ENCODE measurements at places on chromosomes 11 and 22. TPM values are rescaled to one million over a fixed set of nuclear protein-coding genes. Genes with fewer than 3 reads are reported as not detected.

The TSPAN4 gene
- total RNA-seq, result 35.8 TPM

The DCPS gene
- 6.3 TPM for total RNA-seq

The ELFN2 gene
- total RNA-seq, result 0.30 TPM

The RASL10A gene
- 0.39 TPM for total RNA-seq

The RIBC2 gene
- total RNA-seq, result 2.1 TPM

The CBL gene
- total RNA-seq, result 10.9 TPM

DNA sequence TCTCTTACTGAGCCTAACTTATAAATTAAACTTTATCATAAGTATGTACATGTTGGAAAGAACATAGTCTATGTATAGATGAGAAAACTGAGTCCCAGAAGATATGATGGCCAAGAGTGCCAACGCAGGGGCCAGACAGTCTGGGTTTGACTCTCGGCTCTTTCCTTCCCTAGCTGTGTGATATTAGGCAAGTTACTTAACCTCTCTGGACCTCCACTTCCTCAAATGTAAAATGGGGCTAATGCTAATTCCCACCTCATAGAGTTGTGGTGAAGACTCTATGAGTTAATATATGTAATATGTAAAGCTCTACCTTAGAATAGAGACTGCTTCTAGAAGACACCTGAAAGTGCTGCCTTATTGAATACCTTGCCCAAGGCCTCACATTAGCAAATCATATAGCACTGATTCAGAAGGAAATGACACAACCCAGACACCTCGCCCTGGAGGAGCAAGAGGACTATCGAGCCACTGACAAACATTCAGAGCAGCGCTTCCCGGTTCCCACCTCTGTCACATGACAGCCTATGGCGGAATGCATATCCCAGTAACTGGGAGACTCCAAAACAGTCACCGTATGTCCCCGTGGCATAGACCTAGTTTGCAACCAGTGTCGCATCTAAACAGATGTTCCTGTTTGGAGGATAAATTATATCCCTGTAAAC, 11.3 kb upstream of the CCDC86 start:
- no peak for DNase-seq

GRCh38 chr11:12394601-12395000, 17.2 kb downstream of the PARVA start:
- no peak for DNase-seq

DNA sequence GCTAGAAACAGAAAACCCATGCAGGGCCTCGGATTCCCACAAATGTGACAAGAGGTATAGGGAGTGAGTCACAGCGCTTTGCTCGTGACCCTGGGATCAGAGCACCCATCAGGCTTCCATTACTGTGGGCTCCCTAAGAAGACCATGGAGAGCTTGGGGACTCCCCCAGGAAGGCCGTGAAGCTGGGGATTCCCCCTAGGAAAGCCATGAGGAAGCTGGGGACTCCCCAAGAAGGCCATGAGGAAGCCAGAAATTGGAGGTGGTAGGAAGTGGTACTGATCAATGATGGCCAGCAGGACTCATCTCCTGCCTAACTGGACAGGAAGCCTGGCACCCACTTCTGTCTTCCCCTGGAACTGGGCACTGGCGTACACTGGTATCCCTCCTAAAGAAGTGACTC, 10.1 kb upstream of the DCPS start:
- DNase-seq, result no peak

GRCh38 chr22:48389916-48390315, 1437.8 kb downstream of the BRD1 start:
- DNase-seq, result no peak

DNA sequence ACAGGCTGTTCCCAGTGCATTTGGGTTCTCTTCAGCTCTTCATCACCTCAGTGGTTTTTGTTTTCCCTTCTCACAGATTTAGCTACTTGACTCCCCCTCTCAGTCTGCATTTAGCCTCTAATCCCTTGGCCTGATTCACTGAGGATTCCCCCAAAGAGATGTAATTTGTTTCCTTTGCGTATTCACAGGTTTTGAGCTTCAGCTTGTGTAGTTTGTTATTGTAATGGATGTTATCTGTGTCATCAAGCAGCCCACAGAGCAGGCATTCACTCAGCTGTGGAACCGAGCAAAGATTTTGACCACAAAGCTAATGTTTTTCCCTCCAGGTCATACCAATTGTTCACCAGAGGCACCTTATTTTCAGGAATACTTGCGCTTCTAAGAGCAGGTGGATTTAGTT, 6.4 kb upstream of the ME3 start:
- DNase-seq, result no peak

GRCh38 chr22:23764899-23765881, 2.4 kb downstream of the C22orf15 start:
- no peak for DNase-seq

GRCh38 chr22:37176464-37177061, 11.5 kb downstream of the C1QTNF6 start:
- peak; percentile 93 for DNase-seq

GRCh38 chr11:23097891-23098290, 237.6 kb upstream of the CCDC179 start:
- DNase-seq, result no peak

DNA sequence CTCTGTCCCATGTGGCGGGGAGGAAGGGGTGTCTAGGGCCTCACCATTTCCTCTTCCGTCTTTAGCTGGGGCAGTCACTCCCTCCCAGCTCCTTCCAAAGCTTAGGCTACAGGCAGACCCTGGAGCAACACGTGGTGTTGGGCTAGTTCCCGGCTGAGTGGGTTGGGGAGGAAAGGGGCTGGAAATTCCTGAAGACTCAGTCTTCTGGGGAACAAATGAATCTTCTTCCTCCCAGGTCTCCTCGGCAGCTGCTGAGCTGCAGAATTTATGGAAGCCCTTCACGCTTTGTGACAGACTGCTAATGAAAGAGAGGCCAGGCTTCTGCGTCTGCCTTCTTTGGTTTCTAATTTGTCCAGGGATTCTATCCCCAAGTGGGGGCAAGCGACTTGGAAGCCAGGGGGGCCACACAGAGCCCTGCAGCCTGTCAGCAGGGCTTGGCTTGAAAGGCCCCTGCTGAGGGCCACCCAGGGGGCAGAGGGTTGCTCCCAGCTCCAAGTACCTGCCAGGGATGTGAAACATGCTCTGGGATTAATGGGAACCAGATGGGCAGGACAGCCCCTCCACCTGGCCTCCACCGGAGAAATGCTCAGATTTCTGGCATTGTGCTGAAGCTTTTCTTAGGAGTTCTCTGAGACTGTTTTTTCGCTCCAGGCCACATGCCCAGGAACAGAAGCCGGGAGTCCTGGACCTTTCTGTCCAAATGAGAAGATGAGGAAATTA, 123.1 kb downstream of the PKNOX2 start:
- peak; percentile 73 for DNase-seq

DNA sequence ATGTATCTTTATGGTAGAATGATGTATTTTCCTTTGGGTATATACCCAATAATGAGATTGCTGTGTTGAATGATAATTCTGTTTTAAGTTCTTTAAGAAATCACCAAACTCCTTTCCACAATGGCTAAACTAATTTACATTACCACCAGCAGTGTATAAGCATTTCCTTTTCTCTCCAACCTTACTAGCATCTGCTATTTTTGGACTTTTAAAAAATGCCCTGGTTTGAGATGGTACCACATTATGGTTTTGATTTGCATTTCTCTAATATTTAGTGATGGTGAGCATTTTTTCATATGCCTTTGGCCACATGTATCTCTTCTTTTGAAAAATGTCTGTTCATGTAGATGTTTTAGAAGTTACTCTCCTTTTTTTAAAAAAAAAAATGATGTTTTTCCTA, 142.0 kb downstream of the METTL15 start:
- DNase-seq, result no peak

- no peak for DNase-seq
Observed at GRCh38 chr11:111066846-111067245, 178.7 kb upstream of the POU2AF2 start.

- no peak for DNase-seq
Observed at GRCh38 chr11:127506126-127506525, 505.6 kb upstream of the KIRREL3 start.

DNA sequence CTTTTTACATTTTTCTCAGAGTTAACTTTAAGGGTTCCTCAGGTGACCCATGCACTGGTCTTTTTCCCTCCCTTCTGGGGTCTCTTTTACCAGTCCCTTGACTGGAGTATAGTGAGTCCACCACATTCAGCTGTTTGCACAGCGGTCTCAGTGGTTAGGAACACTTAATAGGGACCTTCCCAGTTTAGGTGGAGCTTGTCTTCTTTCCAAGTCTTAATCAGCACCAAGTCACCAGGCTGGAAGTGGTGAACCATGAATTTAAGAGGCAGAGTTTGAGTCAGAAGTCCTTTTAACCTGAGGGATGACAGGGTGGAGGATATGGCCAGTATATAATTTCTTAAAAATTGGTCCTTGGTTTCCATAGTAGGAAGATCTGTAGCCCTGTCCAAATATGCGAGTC, 349.7 kb upstream of the MPPED2 start:
- DNase-seq, result no peak

GRCh38 chr22:45544588-45545170, 42.0 kb downstream of the FBLN1 start:
- DNase-seq, result no peak

- no peak for DNase-seq
Observed at GRCh38 chr11:22130462-22131053, 62.3 kb upstream of the ANO5 start.

All from skin of body (tissue), 3 donors.